ENCODE measurements at places on chromosomes 12 and 14.

DNA sequence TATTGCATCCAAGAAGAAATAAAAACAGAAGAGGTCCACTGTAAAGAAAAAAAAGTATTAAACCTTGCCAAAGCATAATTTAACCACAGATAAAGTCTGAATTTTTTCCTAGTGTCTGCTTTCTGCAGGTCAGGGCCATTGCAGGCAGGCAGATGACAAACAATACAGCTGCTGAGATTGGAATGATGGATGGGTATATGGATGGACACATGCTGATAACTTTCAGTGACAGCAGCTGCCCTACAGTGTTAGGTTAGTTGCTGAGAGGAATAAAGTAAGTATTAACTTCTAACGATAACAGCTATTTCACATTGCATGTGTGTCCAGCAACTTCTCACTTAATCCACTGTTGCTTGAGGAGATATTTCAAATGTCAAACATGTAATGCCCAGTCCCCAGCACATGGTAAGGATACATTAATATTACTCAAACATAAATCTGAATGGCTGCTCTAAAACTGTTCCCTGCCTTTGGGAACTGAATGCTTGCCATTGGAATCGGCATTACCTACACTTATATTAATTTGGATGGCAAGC is 515.3 kb downstream of the RMST start:
- no peak for DNase-seq

DNA sequence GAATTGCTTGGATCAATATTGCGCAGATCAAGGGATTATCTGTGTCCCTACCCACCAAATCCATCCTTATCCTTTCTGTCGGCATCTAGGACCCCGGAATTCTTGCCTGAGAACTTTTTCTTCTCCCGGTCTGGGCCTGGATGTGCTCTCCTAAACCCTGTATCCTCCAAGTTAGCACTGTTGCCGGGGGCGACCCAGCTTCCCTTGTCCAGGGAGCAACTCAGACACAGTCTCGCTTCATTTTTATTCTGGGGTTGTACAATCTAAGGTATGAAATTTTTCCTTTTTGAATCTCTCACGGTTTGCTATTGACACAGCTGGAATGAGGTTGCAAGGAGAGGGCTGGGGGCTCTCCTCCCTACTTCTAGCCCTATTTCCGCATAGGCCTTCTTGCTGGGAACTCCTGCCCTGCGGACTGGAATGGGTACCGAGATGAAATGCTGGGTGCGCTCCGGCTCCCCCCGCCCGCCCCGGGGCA is 403 bp upstream of the PNP start:
- DNase-seq: no peak

GRCh38 chr12:10358131-10358530 is 31.7 kb downstream of the KLRK1 start:
- DNase-seq: no peak

DNA sequence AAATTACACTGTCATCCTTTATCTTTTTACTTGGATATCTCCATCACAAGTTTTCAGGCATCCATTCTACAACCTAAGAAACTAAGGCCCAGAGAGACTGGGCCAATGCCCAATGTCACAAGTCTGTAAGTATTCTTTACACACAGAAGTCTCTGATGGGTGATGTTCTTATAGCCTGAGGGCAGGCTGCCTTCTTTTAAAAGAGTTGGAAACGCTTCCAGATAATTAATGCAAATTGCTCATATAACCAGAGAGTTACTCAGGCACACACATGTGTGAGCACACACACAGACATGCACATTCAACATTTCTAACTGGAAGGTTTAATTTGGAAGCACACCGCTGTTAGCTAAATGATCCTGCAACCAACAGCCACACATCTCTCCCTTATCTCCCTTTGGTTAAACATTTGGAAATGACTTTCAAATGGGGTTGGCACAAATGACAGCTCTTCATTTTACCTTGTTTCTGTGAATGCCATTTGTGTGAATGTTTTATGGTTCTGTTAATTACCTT is 160.8 kb upstream of the TMPO start:
- no peak for DNase-seq

GRCh38 chr12:121239351-121240061 is 29.6 kb downstream of the P2RX4 start:
- DNase-seq: no peak

DNA sequence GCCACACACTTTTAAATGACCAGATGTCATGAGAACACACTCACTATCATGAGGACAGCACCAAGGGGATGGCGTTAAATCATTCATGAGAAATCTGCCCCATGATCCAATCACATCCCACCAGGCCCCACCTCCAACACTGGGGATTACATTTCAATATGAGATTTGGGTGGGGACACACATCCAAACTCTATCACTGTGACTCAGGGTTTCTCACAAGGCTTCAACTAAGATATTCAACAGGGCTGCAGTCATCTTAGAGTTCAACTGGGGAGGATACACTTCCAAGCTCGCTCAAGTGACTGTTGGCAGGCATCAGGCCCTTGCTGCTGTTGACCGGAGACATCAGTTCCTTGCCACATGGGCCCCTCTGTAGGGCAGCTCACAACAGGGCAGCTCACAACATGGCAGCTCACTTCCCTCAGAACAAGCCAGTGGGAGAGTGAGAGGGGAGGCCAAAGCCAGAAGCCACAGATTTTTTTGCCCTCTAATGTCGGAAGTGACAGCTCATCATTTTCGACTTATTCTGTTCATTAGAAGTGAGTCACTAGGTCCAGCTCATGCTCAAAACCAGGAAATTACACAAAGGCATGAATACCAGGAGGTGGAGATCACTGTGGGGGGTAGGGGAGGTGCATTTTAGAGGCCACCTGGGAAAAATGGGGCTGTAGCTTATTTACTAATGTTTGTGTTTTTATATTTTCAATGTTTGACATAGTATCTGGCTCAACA is 50.8 kb upstream of the PTHLH start:
- peak; percentile 99 for DNase-seq

GRCh38 chr12:52508211-52508610 is 12.0 kb downstream of the KRT5 start:
- DNase-seq: no peak

GRCh38 chr12:41485203-41485602 is 297.1 kb downstream of the PDZRN4 start:
- peak; percentile 54 for DNase-seq

DNA sequence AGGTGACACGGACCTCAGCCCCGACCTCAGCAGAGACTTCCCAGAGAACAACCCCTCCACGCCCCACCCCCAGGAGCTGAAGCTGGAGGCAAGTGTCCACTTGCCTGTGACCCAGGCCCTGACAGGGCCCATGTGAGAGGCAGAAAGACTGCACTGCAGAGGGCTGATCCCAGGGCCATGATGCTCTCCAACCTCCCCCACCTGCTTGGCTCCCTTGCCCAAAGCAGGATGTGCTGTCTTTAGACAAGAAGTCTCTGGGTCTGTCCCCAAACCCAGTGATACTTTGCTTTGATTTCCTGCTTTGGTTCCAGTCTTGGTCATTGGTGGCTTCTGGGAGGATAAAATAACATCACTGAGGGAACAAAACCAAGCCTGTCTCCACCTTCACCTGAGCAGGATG is 59.4 kb downstream of the BCL11B start:
- DNase-seq: no peak

GRCh38 chr14:77498984-77499527 is 440 bp upstream of the ISM2 start:
- no peak for DNase-seq
